Smooth muscle cell of trachea (primary cell): ENCODE measurements at places on chromosomes 4 and X. TPM values are rescaled to one million over a fixed set of nuclear protein-coding genes. Genes with fewer than 3 reads are reported as not detected.

The PGM2 gene
- total RNA-seq = 17.7 and 24.7 TPM in 2 replicates

The DNAAF6 gene
- total RNA-seq = not detected in 2 replicates

The P2RY8 gene
- not detected in 2 replicates for total RNA-seq

The SUPT20HL2 gene
- not detected in 2 replicates for total RNA-seq

The DDIT4L gene
- total RNA-seq = 6.1 and 6.5 TPM in 2 replicates

The PRRG3 gene
- total RNA-seq = 0.87 and 4.6 TPM in 2 replicates

The IRAK1 gene
- 52.8 and 87.7 TPM in 2 replicates for total RNA-seq

The BGN gene
- 10.5 and 57.7 TPM in 2 replicates for total RNA-seq

The MAN2B2 gene
- total RNA-seq = 21.1 and 32.3 TPM in 2 replicates

The KIAA1210 gene
- not detected in 2 replicates for total RNA-seq

The CORIN gene
- 0.15 and 0.33 TPM in 2 replicates for total RNA-seq

The GJB1 gene
- total RNA-seq = not detected in 2 replicates

The STX18 gene
- 23.8 and 37.1 TPM in 2 replicates for total RNA-seq

The CXCL5 gene
- total RNA-seq = 0.73 and 0.83 TPM in 2 replicates
